ENCODE measurements at places on chromosomes 2 and 18.

DNA sequence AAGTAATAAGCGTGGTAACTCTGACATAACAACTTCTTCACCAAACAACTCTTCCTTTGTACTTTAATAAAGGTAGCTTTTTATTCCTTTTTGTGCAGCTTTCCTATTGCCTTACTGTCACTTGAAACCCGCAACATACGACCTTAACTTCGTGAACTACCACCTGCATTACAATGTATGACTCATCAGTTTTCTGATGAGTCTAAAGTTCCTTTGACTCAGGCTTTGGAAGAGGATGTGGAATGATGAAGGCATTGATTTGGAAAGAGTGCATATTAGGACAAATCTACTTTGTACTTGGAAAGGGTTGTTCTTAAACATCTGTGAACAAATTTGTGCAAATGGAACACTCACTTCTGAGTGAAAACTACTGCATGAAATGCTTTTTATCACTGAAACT, 1012.1 kb downstream of the TMEM182 start:
- DNase-seq, result no peak

GRCh38 chr2:148876595-148877402, 1.8 kb downstream of the KIF5C start:
- peak; percentile 20 for DNase-seq

- no peak for DNase-seq
Observed at GRCh38 chr2:108315444-108315934, 26.8 kb downstream of the SULT1C2 start.

DNA sequence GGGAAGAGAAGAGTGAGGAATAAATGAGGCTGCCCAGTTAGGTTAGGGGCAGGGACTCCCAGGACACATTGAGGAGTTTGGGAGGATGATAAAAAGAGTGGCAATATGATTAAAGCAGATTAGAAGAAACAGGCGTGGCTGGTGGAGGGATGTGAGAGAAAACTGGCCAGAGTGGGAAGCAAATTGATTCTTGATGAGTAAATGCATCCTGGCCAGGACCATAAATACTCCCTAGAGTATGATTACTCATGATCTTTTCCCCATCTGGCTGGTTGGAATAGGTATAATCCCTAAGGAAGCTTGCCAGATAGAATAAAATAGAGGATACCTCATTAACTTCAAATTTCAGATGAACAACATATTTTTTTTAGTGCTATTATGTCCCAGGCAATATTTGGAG, 21.5 kb upstream of the DAW1 start:
- DNase-seq, result no peak

DNA sequence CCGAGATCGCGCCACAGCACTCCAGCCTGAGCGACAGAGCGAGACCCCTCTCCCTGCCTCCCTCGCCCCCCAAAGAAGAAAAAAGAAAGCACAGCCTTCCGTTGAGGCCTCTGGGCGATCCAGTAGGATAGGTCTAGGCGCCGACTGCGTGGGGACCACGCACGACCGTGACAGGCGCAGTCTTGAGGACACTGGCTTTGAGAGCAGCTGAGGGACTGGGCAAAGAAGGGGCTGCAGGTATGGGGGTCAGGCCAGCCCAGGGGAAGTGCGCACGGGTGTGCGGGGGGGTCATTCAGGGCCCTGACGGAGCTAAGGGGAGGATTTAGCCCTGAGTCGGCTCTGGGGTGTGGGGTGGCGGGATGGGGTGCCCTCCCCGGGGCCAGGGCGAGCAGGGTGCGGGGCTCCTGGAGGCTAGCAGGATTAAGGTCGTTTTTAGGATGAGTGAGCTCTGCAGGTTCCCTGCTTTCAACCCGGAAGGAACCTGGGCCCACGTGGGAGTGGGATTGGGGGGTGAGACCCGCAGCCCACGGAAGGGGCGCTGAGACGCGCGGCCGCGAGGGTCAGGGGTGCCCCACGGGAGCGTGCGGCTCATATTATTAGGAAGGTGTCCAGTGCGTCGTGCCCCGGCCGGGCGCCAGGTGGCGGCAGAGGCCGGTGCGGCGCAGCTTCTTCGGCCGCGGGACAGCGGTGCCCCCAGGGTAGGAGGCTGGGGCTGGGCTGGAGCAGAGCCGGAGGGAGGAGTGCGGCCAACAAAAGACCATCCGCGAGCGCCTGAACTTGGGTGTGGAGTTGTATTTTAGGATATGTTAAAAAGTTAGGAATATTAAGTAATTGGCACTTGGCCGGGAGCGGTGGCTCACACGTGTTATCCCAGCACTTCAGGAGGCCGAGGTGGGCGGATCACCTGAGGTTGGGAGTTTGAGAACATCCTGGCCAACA, 20.5 kb upstream of the ZNF236 start:
- DNase-seq, result peak; percentile 22

DNA sequence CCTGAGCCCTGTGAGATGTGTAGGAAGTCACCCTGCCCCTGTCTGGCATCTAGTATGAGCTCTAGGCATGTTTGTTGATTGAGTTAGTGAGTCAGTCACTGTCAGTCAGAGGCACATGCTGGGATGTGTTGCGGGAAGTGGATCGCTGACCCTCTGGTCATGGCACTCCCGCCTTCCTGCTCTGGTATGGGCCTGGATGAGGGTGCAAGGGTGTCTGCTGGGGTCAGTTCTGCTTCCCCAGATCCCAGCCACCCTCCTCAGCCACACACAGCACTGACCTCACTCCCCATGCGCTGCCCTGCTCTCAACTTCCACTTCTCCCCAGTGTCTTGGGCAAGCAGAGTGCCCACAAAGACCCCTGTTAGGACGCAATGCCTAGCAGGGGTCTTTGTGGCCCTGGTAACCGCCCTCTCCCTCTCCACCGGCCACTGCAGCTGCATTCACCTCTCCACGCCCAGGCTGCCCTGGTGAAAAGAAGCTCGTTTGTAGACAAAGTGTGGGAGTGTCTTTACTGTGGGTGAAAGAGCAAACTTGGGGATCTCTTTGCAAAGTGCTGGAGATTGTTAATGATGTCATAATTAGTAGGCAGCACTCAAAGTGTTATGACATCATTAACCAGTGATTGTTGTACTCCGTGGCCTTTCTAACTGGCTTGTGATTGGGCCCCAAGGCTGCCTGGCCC, 252.1 kb downstream of the LDLRAD4 start:
- no peak for DNase-seq
